ENCODE measurements at places on chromosomes 13 and 19.

DNA sequence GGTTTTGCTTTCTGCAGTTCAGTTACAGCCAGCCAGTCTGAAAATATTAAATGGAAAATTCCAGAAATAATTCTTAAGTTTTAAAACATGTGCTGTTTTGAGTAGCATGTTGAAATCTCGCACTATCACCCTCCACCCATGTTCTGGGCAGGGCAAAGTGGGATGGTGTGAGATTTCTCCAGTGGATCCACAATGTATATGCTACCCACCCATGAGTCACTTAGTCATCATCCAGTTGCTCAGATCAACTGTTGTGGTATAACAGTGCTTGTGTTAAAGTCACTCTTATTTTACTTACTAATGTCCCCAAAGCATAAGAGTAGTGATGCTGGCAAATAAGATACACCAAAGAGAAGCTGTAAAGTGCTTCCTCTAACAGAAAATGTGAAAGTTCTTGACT is 56.4 kb downstream of the CYSLTR2 start:
- no peak for DNase-seq

DNA sequence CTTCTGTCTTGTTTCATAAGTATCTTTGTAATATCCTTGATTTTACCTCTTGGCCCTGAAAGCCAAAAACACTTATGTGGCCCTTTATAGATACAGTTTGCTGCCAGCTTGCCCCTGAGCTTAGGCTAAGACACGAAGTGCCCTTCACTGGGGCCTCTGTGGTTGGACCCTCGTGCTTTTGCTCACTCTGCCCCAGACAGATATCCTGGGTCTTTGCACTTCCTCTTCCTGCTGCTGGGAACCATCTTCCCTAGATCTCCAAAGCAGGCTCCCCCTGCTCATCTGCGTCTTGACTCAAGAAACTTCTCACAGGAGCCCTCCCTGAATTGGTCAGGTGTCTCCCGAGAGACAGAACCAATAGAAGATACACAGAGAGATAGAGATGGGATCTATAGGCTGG is 2.0 kb upstream of the TNFSF14 start:
- no peak for DNase-seq

- DNase-seq, result no peak
These were observed 6.9 kb downstream of the UBE2L5 start for GRCh38 chr13:30429235-30429634.

- DNase-seq, result no peak
These were observed 21.7 kb upstream of the ZNF254 start for GRCh38 chr19:24065243-24065642.

DNA sequence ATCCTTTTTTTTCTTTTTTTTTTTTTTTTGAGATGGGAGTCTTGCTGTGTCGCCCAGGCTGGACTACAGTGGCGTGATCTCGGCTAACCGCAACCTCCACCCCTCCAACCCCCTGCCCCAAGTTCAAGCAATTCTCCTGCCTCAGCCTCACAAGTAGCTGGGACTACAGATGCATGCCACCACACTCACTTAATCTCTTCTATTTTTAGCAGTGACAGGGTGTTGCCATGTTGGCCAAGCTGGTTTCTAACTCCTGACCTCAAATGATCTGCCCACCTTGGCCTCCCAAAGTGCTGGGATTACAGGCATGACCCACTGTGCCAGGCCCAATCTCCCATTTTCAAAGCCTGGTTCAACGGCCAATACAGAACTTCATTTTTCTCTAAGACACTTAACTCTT is 9.1 kb downstream of the FOXO1 start:
- DNase-seq, result no peak

DNA sequence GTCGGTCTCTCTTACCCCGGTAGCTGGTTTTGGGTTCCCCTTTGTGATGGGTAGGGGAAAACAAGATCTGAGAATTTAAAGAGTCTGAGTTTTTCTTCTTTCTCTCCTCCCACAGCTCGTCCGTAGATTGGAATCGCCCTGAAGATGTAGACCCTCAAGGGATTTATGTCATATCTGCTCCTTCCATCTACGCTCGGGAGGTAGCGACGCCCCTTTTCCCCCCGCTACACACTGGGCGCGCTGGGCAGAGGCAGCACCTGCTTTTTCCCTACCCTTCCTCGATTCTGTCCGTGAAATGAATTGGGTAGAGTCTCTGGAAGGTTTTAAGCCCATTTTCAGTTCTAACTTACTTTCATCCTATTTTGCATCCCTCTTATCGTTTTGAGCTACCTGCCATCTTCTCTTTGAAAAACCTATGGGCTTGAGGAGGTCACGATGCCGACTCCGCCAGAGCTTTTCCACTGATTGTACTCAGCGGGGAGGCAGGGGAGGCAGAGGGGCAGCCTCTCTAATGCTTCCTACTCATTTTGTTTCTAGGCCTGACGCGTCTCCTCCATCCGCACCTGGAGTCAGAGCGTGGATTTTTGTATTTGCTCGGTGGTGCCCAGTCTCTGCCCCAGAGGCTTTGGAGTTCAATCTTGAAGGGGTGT is 7.1 kb upstream of the SELENOV start:
- no peak for DNase-seq

GRCh38 chr13:28744656-28745055 is 25.9 kb upstream of the SLC46A3 start:
- DNase-seq, result no peak

- DNase-seq, result no peak
These were observed 30.4 kb downstream of the GPC6 start for GRCh38 chr13:93256998-93257397.

DNA sequence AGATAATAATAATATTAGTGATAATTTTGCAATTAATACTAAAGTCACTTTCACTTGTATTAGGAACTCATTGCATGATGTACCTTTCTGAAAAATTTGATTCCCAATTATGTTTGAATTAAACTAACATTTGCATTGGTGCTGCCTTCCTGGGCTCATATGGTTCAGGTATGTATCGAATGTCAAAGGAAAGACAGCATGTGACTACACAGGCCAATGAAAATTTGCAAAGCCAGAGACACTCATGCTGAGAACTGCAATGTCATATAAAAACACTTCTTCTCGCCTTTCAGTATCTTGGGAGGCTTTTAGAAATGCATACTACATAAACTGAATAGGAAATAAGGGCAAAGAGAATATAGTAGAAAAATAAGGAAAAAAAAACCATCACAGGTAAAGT is 44.3 kb downstream of the RAP2A start:
- DNase-seq, result no peak

- no peak for DNase-seq
These were observed 121.0 kb downstream of the KCNRG start for GRCh38 chr13:50136226-50136625.

DNA sequence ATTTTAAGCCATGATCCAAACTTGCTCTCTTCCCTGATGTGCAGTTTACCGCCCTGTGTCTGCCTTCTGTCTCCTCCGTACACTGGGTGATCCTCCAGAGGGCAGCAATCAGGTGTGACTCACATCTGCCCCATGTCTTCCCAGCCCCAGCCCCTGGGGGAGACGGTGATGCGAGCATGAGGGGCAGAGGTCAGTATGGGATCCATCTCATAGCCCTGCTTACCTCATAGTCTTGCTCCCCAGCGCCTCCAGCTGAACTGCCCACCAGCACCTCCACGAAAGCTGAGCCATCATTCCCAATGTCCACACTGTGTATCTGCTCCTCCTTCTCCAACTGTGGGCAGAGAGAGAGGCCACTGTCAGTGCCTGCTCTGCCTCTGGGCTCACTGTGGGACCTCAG is 14.6 kb downstream of the XRCC1 start:
- DNase-seq, result no peak

DNA sequence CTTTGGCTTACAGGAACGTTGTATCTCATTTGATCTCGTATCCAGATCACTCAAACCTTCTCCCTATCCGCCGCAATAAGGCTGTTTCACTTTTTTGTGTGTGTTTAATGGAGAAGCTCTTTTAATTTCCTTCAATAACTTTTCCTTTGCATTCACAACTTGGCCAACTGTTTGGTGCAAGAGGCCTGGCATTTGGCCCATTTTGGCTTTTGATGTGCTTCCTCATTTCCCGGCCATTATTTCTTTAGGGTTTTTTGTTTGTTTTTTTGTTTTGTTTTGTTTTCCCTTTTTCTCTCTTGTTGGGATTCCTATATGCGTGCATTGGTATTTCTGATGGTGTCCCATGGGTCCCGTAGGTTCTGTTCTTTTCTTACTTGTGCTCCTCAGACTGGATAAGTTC is 6.1 kb upstream of the UPF3A start:
- DNase-seq, result no peak

DNA sequence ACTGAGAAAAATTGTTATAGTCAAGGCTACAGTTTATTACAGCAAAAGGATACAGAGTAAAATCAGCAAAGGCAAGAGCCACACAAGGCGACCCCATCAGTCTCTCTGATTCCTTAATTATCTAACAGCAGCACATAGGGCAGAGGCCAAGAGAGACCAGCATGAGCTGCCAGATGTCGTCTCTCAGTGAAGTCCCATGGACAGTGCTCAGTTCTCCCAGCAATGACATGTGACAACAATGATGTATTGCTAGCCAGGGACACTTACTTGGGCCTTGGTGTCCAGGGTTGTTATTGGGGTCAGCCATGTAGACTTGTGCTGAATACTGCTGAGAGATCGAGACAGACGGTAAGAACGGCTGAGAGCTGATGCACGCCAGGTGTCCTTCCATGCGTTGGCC is 22.3 kb downstream of the ZSWIM9 start:
- DNase-seq, result no peak

DNA sequence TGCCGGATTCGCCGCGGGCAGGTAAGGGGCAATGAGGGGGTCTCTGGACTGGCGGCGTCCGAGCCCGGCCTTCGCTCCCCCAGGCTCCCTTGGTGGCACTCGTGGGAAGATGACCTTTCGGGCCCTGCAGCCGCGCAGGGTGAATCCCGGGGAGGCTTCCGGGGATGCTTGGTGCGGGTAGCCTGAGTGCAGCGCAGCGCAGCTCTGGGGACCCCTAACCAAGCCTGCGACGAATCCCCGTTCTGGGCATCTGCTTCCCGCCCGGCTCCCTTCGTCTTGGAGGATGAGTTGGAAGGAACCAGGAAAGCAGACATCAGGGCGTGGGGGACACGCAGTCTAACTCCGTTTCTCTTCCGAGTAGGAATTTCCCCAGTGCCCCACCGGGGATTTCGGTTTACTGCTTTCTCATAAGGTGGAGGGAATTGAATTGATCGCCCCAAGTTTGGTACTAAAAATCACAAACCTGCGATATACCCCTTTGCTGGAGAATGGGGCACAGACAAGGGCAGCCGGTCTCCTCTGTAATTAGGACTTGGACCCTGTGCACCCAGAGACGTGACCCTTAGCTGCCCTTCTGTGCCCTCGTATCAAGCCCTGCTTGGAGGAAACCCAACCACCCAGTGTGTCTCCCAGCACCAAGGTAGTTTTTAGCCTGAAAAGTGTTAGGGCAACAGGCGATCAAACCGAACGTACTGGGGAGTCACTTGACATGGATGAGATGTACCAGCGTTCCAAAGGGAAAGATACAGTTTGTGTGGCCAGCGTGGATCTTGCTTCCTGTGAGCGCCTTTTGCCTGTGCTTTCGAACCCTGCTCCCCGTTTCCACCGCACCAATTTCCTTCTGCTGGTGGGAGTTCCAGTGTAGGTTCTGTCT is 1.0 kb downstream of the GPC5 start:
- peak; percentile 15 for DNase-seq

- peak; percentile 23 for DNase-seq
These were observed 15.8 kb downstream of the ARRDC2 start for GRCh38 chr19:18023622-18024251.

- no peak for DNase-seq
These were observed 78.6 kb upstream of the SIAH3 start for GRCh38 chr13:45930177-45930576.

- no peak for DNase-seq
These were observed 669.2 kb downstream of the DIAPH3 start for GRCh38 chr13:59494560-59494970.

- no peak for DNase-seq
These were observed 1328.6 kb downstream of the UQCRFS1 start for GRCh38 chr19:27884376-27884775.

GRCh38 chr13:80215368-80215767 is 125.6 kb downstream of the SPRY2 start:
- no peak for DNase-seq

GRCh38 chr13:68675209-68675608 is 1432.4 kb upstream of the ATXN8OS start:
- no peak for DNase-seq

DNA sequence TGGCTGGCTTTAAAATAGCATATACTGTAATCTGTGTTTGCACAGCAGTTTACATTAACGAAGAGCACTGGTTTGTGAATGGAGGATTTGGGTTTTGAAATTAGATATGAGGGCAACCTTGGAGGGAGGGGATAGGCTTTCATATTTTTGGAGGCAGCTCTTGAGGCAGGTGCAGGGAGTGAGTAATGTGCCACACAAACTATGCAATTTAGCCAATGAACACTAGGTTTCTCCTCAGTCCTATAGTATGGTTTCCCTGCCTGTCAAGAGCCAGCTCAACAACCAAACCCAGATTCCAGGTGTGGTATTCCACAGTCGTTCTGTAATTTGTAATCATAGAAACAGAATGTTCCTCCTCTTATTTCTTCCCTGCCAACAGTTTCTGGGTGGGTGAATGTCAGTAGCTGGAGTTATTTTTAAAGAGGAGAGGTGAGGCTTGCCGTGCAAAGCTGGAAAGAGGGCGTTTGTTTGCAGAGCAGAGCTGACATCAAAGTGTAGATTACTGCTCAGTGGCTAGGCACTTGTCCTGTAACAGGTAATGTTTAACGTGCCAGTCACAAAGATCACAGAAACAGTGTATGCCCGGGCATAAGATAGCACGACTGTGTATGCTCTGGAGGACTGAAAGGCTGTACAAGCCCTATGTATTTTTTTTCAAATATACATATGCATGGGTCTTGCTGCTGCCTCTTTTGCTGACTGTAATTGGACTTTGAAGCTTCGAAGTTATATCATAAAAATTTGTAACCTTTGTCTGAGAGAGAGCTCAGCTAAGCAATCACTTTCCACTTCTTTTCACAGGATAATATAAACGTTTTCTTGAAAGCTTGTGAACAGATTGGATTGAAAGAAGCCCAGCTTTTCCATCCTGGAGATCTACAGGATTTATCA is 124.2 kb downstream of the LMO7 start:
- peak; percentile 52 for DNase-seq

GRCh38 chr13:24308068-24308445 is 1.3 kb upstream of the C1QTNF9 start:
- no peak for DNase-seq

All from nucleus accumbens (tissue), 56 donors.